ENCODE measurements at places on chromosomes 2 and 18.

DNA sequence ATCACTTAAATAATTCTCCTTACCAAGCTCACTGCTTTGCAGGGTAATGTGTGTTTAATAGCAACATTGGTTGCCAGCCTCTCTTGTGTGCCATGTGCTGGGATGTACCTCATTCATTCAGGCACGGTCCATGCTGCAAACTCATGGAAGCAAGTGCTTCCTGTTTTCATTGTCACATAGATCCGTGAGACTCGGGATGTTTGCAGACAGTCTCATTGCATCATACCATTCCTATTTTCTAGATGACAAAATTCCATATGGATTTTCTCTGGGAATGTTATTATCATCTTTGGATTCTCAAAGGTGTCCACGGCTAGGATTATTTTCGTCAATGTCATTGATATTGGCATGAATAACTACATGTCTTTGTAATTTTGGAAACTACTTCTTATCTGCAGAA, 60.0 kb upstream of the HDAC4 start:
- DNase-seq = no peak

- no peak for DNase-seq
Observed at GRCh38 chr2:191153716-191154115, 2.9 kb upstream of the STAT4 start.

DNA sequence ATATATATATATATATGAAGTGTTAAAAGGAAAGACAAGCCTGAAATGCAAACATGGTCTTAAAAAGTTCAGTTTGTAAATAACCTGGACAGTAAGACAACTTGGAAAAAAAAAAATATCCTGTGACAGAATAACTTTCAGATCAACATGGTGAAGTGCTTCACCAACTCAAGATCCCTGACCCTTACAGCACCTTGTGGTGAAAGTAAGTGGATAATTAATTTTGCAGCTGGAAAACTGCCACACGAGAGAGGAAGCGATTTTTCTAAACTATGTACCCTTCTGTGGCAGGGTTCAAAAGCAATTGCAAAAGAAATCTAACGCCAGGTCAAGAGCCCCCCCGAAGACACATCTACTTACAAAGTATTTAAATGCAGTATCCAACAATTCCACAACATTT, 95.8 kb downstream of the PAX3 start:
- DNase-seq = no peak

DNA sequence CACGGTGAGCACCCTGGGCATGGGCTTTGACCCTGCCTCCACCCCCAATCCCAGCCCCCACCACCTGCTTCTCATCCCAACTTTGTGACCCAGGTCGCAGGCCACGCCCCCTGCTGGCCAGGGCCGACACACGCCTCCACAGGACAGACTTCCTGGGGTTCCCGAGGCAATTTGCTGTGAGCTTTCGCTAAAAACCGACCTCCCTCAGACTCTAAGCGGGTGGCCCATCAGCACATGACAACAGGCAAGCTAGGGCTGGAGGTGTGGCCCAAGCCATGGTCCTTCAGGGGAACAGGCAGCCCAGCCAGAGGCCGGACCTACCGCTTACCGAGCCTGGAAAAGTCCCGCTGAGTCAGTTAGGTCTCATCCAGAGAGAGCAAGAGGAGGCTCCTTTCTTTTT, 31.9 kb downstream of the C1QL2 start:
- DNase-seq = peak; percentile 50

DNA sequence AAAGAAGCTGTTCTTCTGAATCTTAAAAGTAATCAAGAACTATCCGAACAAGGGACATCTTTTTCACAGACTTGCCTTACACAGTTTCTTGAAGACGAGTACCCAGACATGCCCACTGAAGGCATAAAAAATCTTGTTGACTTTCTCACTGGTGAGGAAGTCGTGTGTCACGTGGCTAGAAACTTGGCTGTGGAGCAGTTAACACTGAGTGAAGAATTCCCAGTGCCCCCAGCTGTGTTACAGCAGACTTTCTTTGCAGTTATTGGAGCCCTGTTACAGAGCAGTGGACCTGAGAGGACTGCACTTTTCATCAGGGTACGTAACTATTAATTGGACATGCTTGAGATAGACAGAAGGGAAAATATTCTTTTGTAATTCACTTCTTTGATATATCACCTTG, 2.4 kb downstream of the MRPL44 start:
- DNase-seq = no peak

DNA sequence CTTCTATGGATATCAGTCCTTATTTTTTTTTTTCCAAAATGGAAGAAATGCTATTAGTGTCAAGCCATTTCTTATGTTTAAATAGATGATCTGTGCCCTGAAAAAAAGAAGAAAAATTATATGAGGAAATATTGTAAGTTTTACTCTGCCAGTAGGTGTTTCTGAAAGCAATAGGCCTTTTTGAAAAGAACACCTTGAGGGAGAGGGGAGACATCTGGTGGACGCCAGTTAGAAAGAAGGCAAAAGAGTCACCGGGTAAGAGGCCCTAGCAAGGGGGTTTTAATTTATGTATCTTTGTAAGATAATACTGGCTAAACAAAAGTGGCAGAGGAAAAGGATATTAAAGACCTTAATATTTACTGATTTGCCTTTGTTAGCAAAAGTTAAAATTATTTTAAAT, 56.1 kb downstream of the DYNAP start:
- no peak for DNase-seq

DNA sequence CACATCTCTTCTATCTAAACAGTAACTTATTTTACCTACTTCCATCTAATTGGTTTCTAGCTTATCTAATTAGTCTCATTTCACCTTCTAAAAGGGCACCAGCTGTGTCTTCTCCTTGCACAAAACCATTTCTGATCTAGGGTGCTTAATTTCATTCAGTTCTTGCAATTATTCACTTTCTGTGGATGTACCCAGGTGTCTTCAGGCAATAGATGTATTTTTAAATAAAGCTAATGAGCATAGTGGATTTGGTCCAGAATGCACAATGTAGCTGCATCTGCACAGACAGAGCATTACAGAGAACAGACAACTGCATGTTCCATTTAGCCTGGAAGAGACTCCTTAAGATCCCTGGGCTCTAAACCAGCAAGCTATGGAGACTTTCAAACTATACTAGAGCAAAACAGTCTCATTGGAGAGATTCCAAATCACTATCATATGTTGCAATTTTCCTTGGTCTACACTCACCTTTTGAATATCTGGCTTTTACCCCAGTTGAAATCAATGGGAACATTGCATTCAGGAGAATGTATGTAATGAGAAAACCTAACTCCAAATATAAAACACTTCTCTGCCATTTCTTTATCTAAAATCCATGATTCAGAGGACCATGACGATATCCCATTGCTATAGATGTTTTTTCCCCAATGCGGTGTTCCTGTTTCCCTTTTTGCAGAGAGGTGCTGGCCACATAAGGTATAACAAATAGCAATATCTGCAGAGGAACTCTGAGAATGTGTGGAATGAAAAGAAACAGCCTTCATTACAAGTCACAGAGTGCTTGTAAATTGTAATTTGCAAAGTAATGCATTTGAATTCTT, 3.5 kb upstream of the RFX8 start:
- no peak for DNase-seq

DNA sequence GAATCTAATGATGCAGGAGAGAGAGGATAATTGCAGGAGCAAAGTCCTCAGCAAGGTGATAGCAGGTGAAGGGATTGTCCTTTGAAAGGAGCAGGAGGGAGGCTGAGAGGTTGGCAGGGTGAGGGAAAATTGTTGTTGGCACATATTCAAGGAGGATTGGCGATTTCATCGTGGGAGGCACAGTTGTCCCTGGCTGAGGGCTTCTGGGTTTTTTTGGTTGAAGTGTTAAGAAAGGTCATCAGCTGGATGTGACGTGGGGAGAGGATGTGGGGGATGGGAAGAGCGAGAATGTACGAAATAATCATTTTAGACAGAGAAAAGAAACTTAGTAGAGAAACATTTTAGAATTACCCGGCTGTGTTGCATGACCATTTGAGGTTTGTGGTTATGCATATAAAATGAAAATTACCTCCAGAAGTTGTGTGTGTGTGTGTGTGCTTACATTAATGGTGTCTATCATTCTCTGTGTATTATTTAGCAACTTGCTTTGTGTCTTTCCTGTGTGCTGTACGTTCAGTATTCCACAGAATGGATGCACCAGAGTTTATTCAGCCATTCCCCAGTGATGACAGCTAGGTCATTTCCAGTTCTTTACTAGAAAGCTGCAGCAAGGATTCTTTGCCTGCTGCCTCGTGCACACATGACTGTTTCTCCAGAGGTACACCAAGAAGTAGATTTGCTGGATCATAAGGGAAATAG, 67.6 kb downstream of the SDC1 start:
- DNase-seq = no peak

- no peak for DNase-seq
Observed at GRCh38 chr2:170411660-170412059, 233.7 kb downstream of the MYO3B start.

DNA sequence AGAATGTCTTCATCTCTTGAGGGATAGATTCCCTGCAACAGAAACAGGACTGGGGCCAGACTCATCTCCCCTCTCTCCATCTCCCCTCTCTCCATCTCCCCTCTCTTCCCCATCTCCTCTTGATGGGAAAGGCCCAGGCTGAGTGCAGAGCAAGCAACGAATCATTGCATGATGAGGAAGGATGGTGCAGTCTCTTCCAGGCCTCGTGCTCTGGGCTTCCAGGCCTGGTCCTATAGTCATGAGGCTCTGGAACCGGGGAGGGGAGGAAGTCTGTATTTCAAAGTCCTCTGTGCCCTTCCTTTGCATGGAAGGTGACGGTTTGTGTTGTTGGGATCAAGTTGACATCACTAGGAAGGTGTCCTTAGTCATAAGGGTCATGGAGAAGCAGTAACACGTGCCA, 115.6 kb upstream of the NEDD4L start:
- no peak for DNase-seq

GRCh38 chr2:7672027-7672684, 754.9 kb downstream of the RNF144A start:
- no peak for DNase-seq

DNA sequence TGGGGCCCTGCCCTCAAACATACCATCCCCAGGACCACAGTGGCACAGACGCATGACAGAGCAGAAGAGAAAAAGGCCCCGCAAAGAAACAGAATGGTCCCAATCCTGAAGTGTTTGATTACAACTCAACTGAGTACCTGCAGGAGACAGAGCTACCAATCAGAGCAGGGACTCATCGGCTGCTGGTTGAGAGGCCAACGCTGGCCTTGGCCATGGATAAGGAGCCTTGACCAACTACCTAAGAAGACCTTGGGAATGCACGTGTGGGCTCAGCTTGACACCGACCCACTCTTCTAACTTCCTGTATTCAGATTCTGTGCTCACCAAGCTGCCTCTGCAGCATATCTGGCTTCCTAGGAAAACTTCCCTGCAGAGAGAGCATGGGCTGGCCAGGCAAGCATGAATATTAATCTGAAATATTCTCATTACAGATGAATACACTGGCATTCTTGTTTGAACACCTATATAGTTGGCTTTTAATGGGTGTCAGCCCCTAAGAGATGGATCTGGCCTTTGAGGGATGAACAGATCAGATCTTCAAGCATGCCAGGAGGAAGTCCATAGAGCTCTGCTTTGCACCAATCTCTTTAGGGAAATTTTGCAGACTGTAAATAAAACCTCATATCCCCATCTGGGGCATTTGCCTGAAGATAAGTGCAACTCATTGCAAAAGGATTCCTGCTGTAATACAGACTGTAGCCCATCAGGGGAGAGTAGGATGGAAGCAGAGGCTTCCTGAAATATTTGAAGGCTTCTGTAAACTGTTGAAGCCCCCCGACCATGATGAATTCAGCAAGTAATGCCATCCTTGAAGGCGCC, 135.4 kb downstream of the BCL2 start:
- no peak for DNase-seq

- DNase-seq = no peak
Observed at GRCh38 chr2:207747653-207748560, 21.8 kb downstream of the FZD5 start.

- DNase-seq = no peak
Observed at GRCh38 chr18:39513186-39513585, 1947.6 kb upstream of the CELF4 start.

GRCh38 chr2:166434491-166434890, 58.7 kb upstream of the SCN9A start:
- DNase-seq = no peak

DNA sequence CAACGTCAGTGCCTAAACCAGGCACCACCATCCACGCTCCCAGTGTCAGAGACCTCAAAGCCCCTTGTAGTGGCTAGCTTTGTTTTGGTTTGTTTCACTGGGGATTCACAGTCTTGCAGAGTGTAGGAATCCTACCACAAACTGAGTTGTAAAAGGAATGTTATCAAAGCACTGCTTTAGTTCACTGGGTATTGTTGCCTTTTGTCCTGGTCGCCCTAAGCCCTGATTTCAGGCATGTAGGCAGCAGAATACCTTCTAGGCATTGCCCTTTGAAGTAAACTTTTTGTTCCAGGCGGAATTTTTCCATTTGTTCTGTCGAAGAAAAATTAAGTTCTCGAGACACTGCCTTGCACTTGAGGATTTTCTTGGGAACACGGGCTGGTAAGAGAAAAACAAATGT, 29.4 kb downstream of the PTMA start:
- no peak for DNase-seq

DNA sequence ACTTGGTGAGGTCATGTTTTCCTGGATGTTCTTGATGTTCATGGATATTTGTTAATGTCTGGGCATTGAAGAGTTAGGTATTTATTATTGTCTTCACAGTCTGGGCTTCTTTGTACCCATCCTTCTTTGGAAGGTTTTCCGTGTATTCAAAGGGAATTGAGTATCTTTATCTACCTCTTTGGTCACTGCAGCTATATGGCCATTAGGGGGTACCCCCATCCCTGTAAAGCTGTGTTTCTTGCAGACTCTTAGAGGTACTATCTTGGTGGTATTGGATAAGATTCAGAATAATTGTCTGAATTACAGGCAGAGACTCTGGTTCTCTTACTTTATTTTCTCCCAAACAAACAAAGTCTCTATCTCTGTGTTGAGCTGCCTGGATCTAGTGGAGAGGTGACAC, 401.6 kb upstream of the FSIP2 start:
- DNase-seq = no peak

DNA sequence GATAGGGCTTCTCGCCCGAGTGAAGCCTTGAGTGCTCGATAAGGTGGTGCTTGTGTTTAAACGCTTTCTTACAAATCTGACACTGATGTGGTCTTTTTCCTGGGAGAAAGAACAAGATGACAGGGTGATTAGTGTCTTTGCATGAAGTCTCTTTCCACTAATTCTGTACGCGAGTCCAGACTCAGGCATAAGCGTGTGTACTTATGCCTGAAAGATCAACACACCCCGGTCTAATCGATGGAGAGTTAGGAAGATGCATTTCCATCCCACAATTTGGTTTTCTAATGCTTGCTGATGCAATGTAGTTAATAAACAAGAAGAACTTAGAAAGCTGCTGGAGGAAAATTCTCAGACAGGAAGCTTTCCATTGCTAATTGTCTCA, 130.0 kb downstream of the ZEB2 start:
- no peak for DNase-seq

GRCh38 chr2:58030771-58031170, 15.8 kb upstream of the VRK2 start:
- no peak for DNase-seq
